ENCODE measurements at places on chromosomes 3 and 15.

DNA sequence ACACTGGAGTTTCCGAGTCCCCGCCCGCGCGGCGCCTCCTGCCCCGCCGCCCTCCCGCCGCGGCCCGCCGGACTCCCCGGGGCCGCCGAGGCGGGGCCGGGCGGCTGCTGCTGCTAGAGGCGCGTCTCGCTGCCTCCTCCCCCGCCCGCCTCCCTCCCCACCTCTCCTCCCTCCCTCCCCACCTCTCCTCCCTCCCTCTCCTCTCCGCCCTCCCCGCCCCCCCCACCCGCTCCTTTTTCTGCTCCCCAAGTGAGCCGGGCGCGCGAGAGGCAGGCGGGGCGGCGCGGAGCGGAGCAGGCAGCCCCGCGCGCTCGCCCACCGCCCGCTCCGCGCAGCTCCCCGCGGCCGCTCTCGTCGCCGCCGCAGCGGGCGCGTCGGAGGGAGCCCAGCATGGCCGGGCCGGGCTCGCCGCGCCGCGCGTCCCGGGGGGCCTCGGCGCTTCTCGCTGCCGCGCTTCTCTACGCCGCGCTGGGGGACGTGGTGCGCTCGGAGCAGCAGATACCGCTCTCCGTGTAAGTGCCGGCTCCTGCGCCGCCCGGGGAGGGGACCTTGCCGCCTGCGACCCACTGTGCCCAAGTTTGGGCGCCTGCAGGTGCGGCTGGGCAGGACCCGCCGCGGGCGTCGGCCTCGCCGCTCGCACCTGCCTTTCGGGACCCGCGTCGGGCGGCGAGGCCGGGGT is at the start of gene CACNA2D3:
TSS of gene CACNA2D3 (plus strand) at position 229 of the 679 bp plus-strand sequence.
- no peak for DNase-seq

DNA sequence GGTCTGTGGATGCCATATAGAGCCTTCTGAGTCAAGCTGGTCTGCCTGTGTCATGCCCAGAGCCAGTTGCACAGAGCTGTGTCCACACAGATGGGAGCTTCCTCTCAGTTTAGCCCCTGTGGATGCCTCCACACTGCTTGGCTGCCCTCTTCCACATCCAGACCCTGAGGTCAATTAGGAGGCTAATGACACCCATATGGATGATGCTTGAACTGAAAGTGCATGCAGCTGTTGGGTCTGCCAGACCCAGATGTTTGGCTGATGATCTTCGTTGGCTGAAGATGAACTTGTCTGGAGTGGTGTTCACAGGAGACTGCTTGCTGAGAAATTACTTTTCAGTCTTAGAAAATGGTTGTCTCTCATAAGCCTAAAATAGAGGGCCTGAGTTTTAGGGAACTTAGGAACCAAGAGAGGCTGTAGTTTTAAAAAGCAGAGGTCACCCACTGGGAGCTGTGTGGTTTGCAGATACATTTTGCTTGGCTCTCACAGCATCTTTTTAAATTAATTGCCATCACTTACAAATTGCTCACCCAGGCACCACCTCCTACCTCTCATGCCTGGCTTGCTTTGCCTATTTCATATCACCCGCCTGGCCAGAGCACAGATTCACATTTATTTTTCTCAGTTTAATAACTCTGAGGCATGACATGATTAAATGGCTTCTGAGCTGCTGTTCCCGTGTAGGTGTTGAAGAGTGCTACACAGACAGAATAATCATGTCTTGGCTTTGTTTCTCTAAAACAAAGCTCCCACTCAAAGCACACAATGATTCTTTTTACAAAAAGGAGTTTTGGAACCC is 176.1 kb downstream of the MINAR1 start:
- DNase-seq: no peak

DNA sequence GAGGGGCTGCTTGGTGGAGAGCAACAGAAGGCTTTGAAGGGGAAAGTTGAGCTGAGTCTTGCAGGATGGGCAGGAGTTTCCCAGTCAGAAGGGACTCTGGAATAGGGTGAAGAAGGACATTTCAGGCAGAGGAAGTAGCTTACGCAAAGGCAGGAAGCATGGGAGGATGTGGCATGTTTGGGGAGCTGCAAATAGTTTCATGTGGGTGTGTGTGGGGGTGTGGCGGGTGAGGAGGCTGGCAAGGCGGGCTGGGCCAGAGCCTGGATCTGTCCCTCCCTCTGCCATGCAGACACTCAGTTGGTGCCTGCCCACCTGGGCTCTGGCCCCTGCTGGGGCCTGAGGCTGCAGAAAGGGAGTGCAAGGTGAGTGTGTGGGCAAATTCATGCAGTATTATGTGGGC is 10.4 kb downstream of the TEX264 start:
- DNase-seq: no peak

DNA sequence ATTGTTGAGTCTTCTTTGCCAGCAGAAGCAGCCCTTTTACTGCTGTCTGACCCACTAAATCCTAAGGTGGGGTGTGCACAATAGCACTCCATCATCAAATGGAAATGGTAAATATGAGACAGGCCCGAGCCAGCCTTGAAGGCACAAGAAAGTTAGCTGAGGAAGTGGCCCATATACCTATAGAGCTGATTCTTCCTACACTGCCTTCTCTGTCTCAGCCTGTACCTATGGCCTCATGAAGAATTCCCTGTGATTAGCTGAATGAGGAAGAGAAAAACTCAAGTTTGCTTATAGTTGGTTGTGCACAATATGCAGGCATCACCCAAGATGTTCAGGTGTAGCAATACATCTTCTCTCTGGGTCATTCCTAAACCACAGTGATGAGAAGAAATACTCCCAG is 31.7 kb upstream of the XCR1 start:
- no peak for DNase-seq

- no peak for DNase-seq
These were observed 377.5 kb downstream of the EDEM1 start for GRCh38 chr3:5565026-5565425.

- no peak for DNase-seq
These were observed 10.8 kb downstream of the STRA6 start for GRCh38 chr15:74191798-74192197.

- no peak for DNase-seq
These were observed 449.9 kb downstream of the PDCD6IP start for GRCh38 chr3:34248352-34248751.

GRCh38 chr15:34456658-34457057 is 19.1 kb upstream of the GOLGA8A start:
- DNase-seq: no peak

- DNase-seq: no peak
These were observed 17.3 kb upstream of the IL12A start for GRCh38 chr3:159971311-159971710.

GRCh38 chr3:197961582-197961945 is 1.5 kb downstream of the LMLN start:
- peak; percentile 7 for DNase-seq

GRCh38 chr15:73330206-73331051 is 38.3 kb downstream of the HCN4 start:
- no peak for DNase-seq

DNA sequence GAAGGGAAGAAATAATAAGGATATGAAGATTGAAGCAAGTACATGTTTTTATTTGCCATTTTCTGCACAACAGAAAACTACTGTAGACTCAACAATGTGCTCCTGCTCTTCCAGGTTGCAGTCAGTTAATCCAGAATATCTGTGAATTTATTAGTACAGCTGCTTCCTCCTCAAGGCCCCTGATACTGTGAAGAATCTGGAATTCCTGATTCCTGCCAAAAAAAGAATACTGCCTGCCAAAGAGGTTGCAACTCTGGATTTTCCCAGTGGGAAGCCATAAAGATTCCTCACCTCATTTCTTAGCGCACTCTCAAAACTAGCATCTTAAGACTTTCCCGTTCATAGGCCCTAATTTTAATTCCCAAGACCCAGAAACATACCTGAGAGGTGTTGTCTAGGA is 33.6 kb upstream of the LRRC3B start:
- no peak for DNase-seq

DNA sequence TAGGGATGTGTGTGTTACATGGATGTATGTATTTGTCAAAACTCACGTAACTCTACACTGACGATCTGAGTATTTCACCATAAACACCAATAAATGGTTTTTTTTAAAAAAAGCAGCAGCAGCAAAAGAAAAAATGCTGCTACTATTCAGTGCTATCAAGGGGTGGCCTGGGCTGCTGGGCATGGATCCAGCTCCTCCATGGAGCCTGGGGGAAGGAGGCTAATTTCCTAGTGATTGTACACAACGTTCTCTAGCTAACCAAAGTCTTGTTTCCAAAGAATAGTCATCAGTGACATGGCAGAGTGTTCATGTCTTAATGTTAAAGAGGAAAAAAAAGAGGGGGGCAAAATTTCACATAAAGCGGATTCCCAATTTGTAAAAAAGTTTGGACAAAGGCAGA is 29.0 kb downstream of the POMGNT2 start:
- DNase-seq: no peak

DNA sequence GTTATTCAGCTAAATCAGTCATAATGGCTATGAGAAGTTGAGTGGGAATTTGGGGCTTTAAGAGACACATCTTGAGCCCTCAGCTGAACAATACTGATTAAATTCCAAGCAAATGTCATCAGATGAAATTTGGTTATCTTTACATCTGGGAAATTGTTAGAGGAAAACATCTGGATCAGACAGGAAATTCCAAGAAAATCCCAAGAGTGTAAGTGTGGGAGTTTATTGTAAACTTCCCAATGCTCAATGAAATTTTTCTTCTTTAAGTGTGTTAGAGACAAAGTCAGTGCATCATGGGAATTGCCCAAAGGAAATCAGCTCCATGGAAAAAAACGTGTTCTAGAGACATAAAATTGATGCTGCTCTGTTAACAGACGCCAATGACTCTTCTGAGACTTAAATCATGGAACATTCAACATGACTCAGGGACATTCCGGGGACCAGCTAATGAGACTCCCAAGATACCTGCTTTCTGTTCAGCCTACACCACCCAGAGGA is 19.8 kb upstream of the DCLK3 start:
- DNase-seq: no peak

DNA sequence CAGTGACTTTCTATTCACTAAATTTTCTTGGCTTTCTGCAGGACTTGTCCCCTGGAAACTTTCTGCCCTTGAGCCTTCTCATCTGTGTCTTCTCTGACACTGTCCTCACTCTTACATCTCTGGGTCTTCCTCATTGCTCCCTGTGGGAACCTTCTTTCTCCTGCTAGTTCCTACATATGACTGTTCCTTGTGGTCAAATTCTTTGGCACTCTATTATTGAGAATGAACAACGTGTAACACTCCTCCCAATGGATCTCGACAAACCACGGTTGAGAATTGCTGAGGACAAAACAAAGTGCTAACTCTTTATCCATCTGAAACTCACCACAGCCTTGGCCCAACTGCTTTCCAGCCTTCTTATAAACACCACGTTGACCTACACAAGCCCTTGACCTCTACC is 3.5 kb upstream of the FAM81A start:
- no peak for DNase-seq

GRCh38 chr3:98388147-98388546 is 2.3 kb upstream of the OR5K3 start:
- DNase-seq: no peak

DNA sequence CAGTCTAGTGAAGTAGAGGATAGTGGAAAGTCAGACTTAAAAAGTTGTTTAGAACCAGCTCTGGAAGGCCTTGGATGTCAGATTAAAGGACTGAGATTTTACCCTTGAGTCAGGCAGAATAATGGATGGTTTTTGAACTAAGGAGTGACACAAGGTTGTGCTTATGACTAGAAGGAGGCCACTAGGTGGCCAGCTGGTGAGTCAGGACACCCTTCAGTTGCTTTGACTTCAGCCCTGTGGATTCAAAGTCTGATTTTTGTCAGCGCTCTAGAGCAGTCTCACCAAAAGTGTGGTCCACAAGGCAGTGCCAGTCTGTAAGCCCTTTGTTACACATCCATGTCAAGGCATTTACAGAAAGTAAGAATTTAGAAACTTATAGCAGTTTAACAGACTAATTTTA is 3.8 kb upstream of the GABPB1 start:
- DNase-seq: peak; percentile 50

- no peak for DNase-seq
These were observed 340.9 kb upstream of the THRB start for GRCh38 chr3:24835510-24835909.

GRCh38 chr15:35023804-35024203 is 35.7 kb upstream of the ZNF770 start:
- no peak for DNase-seq

DNA sequence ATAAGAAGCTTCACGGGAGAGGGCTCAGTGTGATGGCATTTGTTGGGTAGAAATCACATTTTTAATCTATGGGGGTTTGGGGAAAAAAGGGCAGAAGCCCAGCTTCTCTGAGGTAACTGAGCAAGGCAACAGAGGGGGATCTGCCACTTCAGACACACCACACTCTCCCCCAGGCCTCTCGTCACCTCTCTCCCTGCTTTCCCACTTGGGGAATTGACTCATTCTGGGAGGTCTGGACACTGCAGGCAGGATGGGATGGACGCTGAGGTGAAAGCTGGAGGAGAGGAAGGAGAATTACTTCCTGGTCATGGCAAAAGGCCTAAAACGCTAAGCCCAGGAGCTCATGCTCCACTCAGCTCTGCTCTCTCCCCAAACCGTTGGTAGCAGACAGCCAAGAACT is 33.2 kb downstream of the MYO5C start:
- DNase-seq: no peak

DNA sequence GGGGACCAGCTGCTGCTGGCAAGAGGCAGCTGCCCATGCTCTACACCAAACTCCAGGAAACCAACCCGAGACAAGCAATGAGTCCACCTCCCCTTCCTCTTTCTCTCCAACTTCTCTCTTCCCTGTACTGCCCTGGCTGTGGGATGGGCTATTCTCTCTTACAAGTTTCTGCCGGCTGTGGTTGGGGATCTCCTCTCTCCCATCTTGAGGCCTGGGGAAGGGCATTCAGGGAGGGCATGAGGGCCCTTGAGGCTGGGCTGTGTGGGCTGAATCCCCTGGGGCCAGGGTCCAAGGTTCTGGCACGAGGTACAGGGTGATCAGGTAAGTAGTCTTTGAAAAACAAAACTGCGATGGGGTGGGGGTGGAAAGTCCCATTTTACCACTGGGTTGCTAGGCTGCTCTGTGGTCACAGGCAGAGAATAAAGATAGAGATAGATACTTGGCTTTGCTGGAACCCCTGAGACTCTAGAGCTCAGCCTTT is 32.3 kb upstream of the CTSH start:
- peak; percentile 25 for DNase-seq

GRCh38 chr15:84886211-84886983 is 1.9 kb downstream of the SLC28A1 start:
- DNase-seq: no peak

GRCh38 chr15:87508086-87508485 is 748.5 kb downstream of the NTRK3 start:
- no peak for DNase-seq
